ENCODE measurements at places on chromosomes 3 and 15.

- DNase-seq: no peak
Observed at GRCh38 chr3:125513490-125514115, 6.4 kb downstream of the SNX4 start.

DNA sequence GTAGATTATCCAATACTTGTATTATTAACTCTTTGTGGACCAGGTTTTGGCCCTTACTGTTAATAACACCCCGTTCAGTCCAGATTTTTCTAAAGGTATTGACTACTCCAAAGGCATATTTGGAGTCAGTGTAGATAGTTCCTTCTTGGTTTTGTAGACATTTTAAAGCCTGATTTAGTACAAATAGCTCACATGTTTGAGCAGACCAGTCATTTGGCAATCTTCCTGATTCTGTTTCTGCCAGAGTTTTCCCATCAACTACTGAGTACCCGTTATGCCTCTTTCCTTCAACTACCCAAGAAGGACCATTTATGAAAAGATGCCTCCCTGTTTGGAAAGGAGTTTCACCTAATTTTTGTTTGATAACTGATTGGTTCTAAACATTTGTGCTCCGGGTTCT is 82.0 kb downstream of the CHCHD4 start:
- no peak for DNase-seq

- DNase-seq: no peak
Observed at GRCh38 chr3:143529798-143530197, 318.5 kb downstream of the SLC9A9 start.

GRCh38 chr3:126114443-126115386 is 30.8 kb upstream of the SLC41A3 start:
- no peak for DNase-seq

DNA sequence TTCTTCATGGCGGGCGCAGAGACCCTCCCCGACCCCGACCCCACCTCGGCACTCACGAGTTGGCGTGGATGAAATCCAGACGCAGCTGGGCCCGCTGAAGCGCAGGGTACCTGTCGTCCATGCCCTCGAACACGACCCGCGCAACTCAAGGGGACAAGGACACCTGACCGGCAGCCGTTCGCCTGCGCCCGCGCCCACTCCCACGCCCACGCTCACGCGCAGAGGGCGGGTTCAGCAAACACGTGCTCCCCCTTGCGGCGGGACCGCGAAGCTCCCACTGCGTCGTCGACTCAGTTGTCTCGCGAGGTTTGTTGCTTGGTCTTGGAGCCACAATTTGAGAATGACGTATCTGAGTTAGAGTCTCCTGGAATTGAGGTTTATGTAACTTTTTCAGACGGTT is at the start of gene MORC1:
Gene MORC1 (minus strand): TSS at position 196 of the 400 bp plus-strand sequence. CDS start 75 bp downstream, at position 121.
- DNase-seq: no peak

DNA sequence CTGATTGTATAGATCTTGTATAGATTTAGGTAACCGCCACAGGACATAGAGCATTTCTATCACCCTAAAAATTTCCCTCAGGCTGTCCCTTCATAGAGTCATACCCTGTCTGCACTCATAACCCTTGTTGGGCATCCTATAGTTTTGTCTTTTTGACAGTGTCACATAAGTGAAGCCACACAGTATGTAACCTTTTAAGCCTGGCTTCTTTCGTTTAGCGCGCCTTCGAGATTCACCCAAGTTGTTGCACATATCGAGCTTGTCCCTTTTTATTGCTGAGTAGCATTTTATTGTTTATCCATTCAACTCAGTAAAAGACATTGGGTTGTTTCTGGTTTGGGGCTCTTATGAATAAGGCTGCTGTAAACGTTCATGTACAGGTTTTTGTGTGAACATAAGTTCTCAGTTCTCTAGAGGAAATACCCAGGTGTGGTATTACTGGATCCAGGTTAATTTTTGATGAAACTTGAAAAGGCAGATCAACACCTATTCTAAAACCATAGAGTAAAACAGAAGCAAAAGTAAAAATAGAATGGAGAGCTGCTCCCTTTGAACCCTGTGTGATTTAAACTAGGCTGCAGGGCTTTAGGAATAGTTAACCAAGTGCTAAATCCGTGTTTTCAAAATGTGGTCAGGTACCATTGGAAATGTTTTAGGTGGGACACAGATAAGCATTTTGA is 49.5 kb downstream of the CD86 start:
- DNase-seq: no peak

- no peak for DNase-seq
Observed at GRCh38 chr15:100526027-100526481, 2.7 kb downstream of the CERS3 start.

All from HS-5 (cell line).